ENCODE measurements at places on chromosomes 3 and 15.

DNA sequence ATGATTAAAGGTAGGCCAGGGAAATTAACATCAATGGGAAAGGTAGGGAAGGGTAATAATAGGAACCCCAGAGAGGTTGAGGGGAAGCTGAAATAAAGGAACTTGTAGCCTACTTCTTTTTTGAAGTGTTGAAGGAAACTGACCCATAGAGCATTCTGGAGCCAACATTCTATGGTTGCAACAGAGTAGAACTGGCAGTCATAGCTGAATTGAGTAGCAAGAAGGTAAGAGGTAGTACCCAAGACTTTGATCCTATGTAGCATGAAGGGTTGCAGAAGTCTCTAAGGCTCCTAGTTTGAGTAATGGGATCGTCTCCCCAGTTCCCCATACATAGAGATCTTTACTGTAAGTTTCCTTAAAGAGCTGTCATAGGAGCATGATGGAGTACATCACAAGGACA, 7.4 kb upstream of the ZNF774 start:
- no peak for DNase-seq

GRCh38 chr15:93235926-93236780, 147.1 kb upstream of the RGMA start:
- no peak for DNase-seq

DNA sequence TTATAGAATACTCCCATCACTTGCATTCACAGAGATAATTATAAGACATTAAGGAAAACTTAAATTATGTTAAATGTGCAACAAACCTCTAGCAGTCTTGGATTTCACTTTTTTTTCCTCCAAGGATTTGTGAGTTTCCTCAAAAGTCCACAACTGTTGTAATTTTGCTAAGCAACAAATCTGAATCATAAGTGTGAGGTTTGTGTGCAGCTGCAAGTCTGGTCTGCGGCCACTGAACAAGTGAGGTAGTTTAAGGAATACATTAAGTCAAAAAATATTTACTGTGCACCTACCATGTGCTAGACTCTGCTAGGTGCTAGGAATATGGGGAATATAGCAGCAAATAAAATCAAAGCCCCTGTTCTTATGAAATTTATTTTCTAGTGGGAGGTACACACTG, 70.2 kb downstream of the LRRC28 start:
- no peak for DNase-seq

DNA sequence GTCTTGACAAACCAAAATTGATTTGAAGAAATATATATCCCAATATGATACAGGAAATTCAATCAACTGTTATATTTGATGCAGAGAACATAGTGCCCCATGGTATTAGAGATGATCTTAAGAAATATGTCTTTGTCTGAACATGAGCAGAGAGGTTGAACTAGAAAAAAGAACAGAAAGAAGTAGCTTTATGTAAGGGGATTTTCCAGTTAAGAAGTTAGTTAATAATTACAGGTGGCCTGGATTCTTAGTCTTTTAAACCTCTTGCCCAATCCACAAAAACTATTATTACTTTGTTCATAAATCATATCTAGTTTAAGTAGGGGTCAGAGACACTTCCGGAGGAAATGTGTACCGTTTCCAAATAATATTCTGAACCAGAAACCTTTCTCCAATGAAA, 1186.7 kb upstream of the EPHA6 start:
- no peak for DNase-seq
